ENCODE measurements at places on chromosomes 2 and 18.

- no peak for DNase-seq
These were observed 16.3 kb downstream of the PDE6D start for GRCh38 chr2:231764760-231765159.

GRCh38 chr2:28152585-28153280, 239.9 kb upstream of the FOSL2 start:
- DNase-seq: no peak

DNA sequence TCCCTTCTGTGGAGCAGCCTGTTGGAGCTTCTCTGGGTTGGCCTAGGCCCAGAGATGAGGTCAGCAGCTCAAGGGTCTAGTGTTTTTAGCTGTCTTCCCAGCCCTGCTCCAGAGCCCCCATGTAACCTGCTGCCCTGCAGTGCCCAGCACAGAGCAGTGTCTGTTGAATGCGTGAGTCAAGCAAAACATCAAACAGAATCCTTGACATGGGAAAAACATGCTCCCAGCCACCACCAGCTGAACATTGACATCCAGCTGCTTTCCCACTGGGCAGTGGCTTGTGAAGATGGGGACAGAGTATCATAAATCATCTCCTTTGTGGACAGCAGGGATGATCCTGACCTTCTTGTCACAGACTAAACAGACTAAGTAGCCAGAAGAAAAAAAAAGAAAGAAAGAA, 22.6 kb downstream of the IMPA2 start:
- DNase-seq: no peak

GRCh38 chr18:42298759-42299675, 344.0 kb downstream of the PIK3C3 start:
- DNase-seq: peak; percentile 59

GRCh38 chr2:134314202-134314601, 60.3 kb downstream of the MGAT5 start:
- no peak for DNase-seq

DNA sequence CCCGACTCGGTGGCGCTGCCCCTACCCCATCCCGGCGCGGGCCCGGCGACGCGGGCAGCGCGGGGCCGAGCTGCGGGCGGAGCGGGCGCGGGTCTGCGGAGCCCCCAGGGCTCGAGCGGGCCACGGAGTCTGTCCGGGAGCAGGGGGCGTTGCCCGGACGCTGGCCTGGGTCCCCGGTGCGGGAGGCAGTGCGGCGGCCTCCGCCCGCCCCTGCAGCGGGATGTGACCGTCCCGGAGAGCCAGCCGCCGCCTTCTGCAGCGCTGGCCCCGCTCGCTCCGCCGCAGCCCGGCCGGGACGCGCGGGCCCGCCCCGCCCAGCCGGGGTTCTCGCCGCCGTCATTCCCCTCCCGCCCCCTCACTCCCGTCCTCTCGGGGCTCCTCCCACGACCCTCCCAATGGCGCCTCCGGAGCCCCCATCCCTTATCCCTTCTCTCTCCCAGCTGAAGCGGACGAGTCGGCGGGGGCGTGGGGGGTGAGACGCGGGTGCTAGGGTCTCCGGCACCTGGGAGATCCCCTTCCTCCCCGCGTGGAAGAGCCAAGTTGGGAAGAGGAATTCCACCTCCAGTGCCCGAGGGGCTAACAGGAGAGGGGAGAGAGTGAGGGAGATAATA, at the start of gene FNDC4:
Gene FNDC4, minus strand, starts transcription at position 257 of the 611 bp plus-strand sequence. CDS start 521 bp downstream, outside the sequence.
- DNase-seq: no peak

DNA sequence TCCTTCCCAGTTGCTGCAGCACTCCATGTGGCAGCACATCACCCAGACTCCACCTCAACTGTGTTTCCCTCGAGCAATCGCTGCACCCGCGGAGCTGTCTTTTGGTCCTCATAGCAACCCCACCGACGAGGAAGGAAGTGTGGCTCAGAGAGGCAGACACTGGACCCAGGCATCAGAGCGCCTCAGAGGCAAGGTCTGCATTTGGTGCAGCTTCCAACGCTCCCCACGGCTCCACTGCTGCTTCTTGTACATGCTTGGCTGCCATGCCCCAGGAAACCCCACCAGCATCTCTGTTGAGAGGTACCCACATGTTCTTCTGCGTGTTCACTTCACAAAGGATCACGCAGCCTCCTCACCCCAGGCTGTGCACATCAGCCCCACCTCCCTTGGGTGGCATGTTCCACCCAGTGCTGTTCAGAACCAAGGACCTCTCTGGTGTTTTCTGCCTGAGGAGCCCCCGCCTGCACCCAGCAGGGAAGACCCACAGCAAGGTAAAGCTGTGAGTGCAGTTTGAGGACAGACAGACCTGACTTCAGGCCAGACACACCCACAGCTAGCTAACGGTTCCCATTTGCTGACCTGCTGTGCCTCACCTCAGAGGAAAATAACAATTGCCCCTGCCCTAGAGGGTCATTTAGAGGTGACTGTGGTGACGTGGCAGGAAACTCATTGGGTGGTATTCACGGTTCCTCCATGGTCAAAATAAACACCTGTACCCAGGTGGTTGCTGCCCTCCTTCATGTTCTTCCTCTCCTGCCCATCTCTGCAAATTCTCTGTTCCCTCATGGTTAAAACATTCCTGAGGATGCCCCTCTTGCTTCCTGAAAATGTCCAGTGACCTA, 326.3 kb upstream of the MYT1L start:
- DNase-seq: no peak

DNA sequence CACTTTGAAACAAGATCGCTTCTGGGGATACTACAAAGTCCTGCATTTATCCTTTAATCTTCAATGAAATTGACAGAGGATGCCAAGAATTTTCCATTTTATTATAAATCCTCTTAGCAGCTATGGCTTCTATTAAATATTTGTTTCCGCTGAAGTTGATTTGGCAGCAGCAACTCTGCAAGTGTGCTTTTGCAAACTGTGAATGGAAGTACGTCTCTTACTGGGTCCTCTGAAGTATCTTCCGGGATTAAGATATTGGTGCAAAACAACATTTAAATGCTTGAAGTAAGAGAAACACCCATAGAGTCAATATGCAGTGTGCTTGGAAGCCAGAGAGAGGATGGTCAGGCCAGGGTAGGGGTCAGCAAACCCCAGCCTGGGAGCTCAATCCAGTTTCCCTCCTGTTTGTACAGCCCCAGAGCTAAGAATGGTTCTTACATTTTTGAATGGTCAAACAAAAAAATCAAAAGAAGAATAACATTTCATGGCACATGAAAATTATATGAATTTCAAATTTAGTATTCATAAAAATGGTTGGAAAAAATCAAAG, 13.6 kb downstream of the CCDC68 start:
- DNase-seq: peak; percentile 10

- no peak for DNase-seq
These were observed 74.0 kb upstream of the TEX51 start for GRCh38 chr2:126824663-126825062.

DNA sequence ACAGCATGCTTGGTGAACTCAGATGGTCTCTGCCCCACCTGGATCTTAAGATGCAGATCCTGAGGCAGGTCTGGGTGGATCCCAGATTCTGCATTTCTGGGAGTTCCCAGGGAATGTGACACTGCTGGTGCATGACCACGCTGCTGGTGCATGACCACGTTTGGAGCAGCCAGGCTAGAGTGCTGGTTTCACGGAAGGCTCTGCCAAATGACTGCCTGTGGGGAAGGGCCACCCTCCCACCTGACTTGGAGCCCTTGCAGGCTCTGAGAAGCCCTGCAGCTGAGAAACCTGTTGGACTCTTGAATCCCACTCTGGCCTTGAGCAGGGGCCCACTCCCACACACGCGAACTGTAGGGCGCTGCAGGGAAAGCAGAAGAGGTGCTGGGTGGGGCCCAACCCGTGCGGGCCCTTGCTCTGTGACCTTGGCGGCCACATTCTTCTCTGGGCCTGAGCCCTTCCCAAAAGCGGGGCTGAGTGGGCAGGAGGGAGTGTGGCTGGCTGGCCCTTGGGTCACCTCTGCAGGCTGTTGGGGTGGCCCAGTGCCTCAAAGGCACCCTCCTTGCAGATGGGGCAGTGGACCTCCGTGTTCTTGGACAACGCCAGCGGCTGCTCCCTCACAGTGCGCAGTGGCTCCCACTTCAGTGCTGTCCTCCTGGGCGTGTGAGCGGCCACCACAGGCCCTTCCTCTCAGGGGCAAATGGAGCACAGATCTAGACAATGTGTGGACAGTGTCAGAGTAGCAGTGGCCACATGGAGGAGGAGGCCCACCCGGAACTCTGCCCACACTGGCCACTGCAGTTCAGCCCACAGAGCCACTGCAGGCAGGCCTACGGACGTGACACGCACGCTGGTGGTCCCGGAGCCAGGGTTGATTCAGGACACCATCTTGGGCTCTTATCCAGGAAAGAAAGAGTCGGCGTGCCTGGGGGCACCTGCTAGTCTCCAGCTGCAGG, 7.9 kb downstream of the ERFE start:
- no peak for DNase-seq

GRCh38 chr2:124178719-124179118, 153.6 kb downstream of the CNTNAP5 start:
- DNase-seq: no peak

GRCh38 chr2:179604598-179604997, 256.8 kb downstream of the ZNF385B start:
- DNase-seq: no peak

- no peak for DNase-seq
These were observed 88.0 kb downstream of the COMMD1 start for GRCh38 chr2:61993422-61994024.

DNA sequence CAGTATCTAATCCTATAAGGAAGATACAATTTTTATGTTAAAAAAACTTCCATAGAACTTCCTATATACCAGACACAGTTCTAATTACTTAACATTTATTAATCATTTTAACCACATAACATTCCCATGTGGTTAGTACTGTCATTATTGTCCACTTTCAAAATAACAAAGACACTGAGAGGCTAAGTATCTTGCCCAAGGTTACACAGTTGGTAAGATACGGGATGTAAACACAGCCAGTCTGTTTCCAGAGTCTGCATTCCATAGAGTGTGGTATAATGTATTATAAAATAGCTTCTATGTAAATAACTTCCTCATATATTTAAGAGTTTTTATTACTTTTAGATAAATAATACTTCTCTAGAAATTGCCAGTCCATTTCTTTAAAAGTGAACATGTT, 383.3 kb upstream of the ETAA1 start:
- no peak for DNase-seq

DNA sequence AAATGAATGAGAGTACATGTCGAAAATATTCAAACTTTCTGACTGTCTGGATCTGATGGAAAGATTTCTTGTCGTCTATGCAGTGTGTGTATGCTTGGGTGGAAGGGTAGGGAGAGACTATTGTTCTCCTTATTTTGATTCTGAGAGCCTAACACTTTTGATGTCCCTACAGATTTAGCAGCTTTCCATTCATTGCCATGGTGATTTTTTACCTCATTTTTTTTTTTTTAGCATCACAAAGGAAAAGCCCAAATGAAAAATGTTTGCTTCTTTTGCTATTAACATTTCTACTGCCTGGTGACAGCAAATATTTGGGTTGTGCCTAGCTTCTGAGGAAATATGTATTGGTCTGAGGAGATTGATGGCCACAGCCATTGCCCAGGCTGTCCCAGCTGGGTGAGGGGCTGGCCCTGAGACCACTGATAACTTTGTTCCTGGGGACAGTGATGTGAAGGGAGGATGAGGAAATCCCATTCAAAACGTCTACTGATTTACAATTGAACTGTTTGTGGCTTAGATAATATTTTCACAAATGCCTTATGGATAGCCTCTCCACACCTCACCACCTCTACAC, 558.6 kb downstream of the DCC start:
- DNase-seq: no peak

DNA sequence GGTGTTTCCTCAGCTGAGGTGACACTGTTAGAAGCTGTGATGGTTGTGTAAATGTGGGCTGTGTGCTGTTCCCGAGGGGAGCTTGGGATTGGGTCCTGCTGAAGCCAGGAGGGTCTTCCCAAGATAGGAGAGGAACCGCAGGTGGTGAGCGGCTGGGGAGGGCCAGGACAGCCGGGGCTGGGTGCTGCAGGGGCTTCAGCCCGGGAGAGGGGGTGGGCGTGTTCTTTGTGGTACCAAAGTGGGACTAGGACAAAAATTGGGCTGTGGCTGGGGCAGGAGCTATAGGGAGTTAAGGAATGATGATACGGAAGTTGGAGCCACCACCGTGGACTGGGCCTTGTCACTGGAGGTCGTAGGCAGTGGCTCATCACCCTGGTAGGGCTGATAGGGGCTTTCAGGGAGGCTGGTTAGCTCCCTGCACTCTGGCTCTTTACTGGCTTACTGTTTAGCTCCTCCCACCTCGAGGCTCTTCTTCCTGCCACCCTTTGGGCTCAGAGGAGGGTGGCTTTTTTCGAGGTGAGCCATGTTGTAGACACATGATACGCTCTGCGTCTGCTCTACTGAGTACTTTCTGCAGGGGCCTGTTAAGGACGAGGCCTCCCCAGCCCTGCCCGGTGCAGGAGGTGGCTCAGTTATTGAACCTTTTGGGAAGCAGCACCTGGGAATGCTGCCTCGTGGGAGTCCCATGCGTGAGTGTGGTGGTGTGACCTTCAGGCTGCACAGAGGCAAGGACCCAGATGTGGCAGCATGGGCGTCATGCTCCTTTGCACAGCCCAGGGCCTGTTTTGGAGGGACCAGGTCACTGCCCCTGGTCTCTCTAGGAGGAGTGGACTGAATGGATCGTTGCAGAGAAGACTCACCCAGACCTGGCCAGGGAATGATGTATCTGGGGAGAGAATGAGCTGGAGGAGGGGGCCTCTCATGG, 21.6 kb downstream of the ASB1 start:
- no peak for DNase-seq

DNA sequence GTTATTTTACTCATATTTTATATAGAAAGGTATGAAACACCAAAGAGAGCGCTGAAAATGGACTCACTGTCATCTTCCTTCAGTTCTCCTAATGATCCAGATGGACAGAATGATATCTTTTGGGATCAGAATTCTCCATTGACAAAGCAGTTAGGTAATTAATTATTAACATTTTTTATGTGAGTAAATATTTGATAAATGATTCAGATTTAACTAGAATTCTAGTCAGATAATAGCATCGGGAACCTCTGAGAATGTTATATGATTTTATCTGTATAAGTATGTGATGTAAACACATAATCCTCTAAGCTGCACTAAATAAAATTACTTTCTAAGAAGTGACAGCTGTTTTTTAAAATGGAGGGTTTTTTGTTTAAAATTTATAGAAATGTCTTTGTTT, 2.0 kb downstream of the ETAA1 start:
- DNase-seq: no peak
